ENCODE measurements at places on chromosomes 3 and 15. TPM values are rescaled to one million over a fixed set of nuclear protein-coding genes. Genes with fewer than 3 reads are reported as not detected.

Gene GOLGA8S
- 0.64 TPM for polyA plus RNA-seq

Gene USP13
- 14.9 TPM for polyA plus RNA-seq

DNA sequence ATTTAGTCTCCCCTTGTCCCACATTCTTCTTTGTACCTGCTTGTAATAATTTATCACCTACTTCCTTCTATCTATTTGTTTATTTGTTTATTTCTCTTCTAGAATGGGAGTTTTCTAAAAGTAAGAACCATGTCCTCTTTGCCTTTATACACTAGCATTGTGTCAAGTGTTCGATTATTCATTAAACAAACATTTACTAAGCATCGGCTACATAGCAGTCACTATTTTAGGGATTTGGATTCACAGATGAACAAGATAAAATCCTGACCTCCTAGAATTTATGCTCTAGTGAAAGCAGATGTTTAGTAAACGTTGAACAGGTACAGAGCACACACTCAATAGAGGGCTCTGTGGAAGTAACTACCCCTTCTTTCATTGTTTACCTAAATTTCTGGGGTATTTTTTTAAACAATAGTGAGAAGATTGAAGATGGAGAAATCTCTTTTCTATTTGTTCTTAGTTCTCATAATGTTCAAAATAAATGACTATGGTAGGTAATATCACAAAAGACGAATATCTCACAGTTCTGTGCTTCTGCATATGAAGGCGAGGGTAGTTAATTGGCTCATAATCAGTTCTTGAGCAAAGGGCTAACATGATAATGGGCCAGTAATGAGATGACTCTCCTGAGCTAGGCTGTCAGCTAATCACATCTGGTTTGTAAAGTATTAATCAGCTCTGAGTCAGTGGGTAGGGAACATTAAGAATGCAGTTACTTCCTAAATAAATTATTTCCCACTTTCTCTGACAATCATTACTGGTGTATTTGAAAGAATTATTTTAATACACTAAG is 111.9 kb downstream of the SLC9A9 start:
- no peak for DNase-seq

- DNase-seq = no peak
Measured at GRCh38 chr3:52606373-52607085, 70.1 kb downstream of the UQCC5 start.

- DNase-seq = no peak
Measured at GRCh38 chr3:141114816-141115460, 63.8 kb downstream of the SPSB4 start.

GRCh38 chr3:124804875-124805274 is 74.6 kb downstream of the UMPS start:
- no peak for DNase-seq

DNA sequence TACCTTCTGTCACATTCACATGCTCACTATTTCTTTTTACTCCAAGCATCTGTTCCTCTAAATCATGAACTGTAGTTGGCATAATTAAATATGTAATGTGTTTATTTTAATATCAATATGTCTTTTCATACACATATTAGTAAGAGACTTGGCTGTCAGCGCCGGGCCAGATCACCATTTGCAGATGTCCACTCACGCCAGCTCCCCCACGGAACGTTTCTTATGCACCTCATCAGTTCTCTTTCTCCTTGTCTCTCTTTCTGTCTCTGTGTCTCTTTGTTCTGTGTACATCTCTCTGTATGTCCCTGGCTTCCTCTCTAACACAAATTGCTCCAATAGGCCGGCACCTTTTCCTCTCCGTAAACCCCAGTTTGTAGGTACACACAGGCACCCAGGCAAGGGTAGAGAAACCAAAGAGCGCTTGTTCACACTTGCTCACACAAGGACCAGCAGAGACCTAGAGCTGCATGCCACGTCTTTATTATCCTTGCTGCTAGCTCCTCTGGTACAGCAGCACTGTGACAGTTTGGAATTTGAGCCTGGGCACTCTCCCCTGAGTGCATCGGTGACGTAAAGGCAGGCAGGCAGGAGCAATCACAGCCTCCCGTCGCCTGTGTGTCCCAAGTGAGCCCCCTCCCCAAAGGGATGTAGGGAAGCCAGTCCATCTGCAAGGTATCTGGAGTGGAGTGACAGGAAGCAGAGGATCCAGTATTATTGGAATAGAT is 40.4 kb downstream of the CACNA1D start:
- peak; percentile 61 for DNase-seq

DNA sequence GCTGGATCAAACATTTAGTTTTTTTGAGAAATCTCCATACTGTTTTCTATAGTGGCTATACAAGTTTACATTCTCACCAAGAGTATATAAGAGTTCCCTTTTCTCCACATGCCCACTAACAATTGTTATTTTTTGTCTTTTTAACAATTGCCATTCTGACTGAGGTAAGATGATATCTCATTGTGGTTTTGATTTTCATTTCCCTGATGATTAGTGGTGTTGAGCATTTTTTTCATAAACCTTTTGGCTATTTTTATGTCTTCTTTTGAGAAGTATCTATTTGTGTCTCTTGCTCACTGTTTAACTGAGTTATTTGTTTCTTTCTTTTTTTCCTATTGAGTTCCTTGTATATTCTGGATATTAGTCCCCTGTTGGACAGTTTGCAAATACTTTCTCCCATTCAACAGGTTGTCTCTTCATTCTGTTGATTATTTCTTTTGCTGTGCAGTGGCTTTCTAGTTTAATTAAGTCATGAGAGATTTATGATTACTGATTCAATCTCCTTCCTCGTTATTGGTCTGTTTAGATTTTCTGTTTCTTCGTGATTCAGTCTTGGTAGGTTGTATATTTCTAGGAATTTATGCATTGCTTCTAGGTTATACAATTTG is 6.7 kb upstream of the RNF13 start:
- DNase-seq = no peak

DNA sequence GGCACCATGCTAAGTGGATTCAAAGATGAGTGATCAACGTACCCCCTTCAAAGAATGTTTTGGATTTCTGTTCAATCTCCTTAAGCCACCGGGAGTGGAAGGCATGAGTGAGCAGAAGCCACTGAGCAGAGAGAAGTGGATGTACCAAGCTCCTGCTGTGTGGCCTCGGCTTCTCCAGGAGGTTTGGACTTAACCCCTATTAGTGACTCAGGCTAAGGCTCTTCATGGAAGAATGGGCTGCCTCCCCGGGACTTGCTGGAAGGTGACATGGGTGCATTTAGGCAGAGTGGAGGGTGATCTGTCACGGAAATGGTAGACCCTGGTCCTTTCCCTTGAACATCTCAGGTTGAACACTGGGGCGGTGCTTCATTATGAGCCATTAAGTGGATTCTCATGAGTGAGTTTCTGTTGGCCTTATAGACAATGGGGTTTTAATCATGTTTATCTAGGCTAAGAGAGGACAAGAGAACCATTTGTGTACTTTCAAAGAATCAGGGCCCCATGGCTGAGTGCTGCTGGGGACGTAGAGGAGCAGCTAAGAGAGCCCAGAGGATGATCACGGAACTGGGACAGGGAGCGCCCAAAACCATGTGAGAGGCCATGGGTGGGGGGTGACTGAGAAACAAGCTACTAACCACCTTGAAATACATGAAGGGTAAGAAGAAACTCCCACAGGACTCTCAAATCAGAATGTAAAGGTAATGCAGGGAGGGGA is 62.2 kb downstream of the HES1 start:
- no peak for DNase-seq

All from renal pelvis (tissue), 12 donors.